ENCODE measurements at places on chromosomes 6 and 20.

- DNase-seq: no peak
Measured at GRCh38 chr6:158388727-158389126, 76.5 kb downstream of the TULP4 start.

GRCh38 chr6:132673376-132674094 is 14.6 kb upstream of the TAAR1 start:
- DNase-seq: no peak

DNA sequence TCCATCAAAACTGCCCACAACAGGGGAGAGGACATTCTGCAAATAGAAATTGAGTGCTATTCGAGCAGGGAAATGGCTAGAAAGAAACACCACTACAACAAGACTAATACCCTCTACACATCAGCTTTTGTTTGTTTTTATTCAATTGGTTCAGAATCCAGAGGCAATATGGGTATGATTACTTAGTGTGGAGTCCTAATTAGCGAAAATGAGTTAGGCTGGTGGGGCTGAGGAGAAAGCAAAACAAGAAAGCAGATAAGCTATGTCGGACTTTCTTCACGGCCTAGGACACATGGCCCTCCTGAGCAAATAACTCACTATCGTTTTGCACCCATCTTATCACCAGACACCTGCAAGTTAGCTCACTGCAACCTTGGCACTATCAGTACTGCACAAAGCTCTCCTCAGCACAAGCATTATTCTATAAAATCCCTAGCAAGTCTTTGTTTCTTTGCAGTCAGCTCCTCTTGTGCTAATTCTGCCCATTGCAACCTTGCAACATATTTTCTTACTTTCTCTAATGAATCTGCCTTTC is 31.3 kb upstream of the SH3BGRL2 start:
- DNase-seq: no peak

DNA sequence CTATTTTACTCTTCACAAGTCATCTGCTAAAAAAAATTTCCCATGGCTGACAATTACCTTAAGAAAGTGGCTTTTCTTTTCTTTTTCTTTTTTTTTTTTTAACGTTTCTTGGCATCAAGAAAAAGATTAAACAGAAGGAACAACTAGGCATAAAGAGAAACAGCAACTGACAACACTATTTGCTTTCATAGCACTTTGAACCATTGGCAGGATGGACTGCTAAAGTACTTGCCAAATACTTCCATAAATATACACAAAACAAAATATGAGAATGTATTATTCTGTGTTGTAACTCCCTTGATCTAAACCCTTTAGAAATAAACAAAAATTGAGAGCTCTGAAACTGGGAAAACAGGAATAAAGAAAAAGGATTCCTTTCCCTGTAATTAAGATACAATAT is 20.0 kb upstream of the PLN start:
- no peak for DNase-seq

- DNase-seq: no peak
Measured at GRCh38 chr6:2953098-2953497, 18.3 kb downstream of the SERPINB6 start.

DNA sequence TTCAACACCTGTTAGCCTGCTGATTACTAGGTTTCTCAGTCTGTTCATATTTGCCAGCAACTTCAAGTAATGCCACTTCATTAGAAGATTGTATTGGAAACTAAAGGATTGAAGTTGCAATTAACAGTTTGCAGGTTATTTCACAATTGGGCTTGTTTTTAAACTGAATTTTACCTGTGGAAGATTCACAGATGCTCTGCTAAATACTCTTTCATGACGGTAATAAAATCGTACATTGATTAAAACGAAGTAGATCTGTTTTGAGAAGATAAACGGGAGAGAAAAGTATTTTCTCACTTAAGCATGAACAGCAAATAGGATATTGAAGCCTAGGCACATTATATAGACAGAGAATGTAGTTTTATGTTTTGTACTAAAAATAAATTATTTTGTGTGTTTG is 1.6 kb downstream of the RNF182 start:
- DNase-seq: no peak

DNA sequence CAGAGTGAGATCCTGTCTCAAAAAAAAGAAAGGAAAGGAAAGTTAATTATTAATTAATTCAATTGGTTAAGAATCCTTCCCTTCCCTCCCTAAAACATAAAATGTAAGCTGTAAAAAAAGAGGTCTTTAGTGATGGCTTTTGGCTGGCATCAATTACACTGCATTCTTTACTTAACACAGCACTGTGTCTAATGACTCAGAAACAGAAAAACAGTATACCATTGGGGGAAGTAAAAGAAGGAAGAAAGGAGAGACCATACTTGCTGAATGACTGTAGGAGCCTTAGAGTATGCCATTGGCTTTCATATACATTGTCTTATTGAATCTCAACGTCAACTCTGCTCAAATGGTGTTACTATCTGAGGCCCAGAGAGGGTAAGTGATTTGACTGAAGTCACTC is 18.3 kb upstream of the CITED2 start:
- DNase-seq: no peak

DNA sequence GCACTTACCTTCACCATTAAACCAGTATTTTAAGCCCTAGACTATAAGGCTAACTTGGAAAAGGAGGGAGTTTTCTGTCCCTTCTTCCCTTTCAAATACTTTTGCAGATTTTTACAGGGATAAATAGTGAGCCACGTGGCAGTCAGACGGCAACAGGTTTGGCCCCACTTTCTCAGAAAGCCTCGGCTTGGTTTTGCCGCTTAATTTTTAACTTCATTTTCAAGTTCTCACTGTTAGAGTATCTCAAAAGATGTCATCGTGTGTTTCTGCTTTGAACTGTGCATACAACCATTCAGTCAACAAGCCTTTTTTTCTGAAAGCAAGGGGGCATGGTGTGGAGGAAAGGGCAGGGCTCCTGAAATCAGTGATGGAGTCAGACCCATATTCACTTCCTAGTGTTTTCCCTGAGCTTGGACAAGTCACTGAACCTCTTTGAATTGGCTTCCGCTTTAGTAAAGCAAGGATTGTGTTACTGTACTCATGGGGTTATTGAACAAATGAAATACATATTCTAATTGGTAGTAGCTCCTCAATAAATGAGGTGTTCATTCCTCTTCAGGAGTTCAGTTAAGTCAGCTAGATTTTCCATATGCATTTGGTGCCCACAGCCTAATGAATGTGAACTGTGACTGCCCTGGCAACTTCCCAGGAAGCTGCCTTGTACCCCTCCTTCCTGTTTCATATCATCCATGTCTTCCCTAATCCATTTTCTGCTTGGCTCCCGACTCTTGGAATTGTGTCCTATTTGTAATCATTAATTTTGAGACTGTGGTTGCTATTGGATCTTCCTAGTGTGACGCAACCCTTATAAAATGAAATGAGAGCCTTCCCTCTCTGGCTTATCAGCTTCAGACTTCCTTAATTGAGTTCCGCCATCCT is at the start of gene SLC17A2:
Gene SLC17A2, minus strand, starts transcription at position 160 of the 879 bp plus-strand sequence. CDS start 4,895 bp downstream, outside the sequence.
- DNase-seq: no peak

DNA sequence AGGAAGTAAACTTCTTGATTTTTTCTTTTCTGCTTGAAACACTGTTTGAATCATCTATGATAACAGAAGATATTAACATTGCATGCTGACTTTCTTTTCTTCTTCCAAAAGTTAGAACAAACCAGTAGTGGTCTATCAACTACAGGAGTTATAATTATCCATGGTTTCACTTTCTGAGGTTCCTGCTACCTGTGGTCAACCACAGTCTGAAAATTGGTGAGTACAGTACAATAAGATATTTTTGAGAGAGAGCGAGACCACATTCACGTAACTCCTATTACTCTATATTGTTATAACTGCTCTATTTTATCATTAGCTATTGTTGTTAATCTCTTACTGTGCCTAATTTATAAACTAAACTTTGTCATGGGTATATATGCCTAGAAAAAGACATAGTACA is 86.1 kb downstream of the MAP7 start:
- DNase-seq: no peak

GRCh38 chr6:61558796-61559195 is 727.2 kb downstream of the KHDRBS2 start:
- no peak for DNase-seq

DNA sequence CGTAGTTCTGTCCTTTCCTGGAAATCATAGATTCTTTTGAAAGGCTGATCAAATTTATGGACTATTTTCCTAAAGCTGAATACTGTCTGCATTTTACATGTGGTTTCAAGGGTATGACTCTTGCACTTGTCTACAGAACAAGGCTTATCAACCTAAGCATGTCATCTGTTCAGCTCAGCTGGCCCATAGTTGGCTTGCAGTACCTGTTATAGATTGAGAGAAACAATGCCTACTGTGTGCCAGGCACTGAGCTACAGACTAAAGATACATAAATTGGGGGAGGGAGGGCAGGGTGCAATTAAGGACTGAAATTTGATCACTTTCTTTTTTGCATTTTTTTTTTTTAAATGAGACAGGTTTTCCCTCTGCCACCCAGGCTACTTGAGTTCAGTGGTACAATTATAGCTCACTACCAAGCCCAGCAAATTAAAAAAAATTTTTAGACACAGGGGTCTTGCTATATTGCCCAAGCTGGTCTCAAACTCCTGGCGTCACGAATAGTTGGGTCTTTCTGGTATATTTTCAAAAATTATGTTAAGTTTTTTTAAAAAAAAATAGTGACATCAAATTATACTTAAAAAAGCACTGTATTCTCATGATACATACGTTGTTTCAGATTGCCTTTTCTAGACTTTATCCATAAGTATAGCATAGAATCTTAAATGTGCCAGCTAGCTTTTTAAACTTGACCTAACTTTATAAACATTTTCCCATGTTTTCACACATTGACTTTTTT is 52.2 kb downstream of the RREB1 start:
- DNase-seq: no peak

DNA sequence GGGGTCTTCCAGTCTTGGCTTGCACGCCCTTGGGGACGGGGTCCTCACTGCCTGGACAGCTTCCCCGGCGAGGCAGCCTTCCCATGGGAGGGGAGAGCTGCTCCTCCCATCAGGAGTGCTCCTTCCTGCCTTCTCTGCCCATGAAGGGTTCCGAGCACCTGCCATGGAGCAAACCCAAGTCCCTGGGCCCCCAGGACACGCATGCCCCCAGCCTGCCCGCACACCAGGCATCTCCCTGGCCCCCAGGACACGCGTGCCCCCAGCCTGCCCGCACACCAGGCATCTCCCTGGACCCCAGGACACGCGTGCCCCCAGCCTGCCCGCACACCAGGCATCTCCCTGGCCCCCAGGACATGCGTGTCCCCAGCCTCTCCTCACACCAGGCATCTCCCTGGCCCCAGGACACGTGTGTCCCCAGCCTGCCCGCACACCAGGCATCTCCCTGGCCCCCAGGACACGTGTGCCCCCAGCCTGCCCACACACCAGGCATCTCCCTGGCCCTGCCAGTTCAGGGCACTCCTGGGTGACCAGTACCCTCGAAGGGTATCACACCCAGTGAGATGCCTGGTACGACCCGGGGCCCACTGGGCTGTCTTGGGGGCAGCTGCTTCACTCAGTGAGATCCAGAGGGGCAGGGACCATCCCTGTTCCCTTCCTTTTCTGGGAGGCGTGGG is 21.7 kb downstream of the COL20A1 start:
- no peak for DNase-seq

- DNase-seq: no peak
Measured at GRCh38 chr6:659716-660581, 3.0 kb upstream of the HUS1B start.

DNA sequence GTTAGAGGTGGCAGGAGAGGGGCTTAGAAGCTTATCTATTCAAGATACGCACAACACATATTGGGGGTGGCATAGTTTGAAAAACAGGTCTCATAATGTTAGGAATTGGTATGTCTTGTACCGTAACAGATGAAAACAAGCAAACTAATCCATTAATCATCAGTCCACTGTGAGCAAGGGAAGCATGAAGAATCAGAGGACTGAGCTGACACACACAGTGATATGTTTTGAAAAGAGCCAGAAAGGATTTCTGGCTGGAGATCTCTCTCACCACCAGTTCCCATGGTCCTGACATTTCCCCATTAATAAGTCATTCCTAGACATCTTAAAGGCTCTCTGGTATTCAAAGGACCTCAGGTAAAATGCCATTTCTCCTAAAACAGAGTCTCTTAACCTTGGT is 158.8 kb upstream of the PHACTR1 start:
- DNase-seq: no peak

GRCh38 chr6:133939778-133940667 is 13.0 kb upstream of the TBPL1 start:
- DNase-seq: no peak

DNA sequence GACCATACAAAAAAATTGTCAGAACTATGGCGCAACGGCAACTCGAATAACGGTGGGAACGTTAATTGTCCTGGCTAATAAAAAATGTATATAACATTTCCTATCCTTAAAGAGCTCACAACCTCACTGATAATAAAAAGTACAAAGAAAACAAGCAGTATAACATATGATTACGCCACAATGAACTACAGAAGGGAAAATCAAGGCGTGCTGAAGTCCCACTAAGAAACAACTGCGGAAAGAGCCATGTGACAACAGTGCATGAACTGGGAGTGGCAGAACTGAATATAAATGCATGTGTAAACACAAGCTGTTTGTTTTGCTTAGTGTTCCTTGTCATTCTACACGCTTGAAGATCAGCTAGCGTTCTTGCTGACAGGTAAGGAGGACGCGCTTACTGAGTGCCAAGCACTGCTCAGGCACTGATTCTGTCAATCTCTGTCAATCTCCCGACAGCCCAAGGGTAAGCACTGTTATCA is 466 bp upstream of the PSMB1 start:
- no peak for DNase-seq

GRCh38 chr6:2655844-2656433 is 94.8 kb downstream of the MYLK4 start:
- no peak for DNase-seq

- no peak for DNase-seq
Measured at GRCh38 chr20:64009811-64010387, 26.1 kb upstream of the C20orf204 start.

- no peak for DNase-seq
Measured at GRCh38 chr6:145948878-145949613, 15.1 kb downstream of the SHPRH start.

- DNase-seq: no peak
Measured at GRCh38 chr6:156925718-156926607, 148.8 kb downstream of the ARID1B start.

- DNase-seq: no peak
Measured at GRCh38 chr20:53321596-53321995, 272.0 kb downstream of the ZNF217 start.

DNA sequence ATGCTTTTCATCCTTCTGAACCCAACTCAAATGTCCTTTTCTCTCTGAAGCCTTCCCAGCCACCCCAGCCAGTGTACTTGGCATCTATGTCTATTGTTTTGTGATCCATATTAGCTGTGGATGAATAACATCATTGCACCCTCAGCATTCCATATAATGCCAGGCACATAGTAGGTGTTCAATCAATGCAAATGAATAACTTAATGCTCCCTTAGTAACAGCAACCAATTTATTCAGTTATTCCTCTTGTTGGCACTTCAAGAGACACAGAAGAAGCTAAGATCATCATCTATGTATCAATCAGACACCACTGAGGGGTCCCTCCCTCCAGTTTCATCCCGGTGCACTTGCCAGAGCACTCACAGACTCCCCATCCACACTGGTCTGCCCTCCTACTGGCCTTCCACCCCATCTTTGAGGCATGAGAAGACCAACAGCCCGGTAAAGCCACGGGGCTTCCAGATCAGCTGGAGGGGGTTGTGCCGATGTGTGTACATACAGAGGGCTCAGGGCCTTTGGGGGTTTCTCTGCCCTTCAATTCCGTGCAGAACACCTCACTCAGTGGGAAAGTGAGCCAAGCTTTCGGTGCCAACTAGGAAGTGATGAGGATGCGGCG is 2.4 kb upstream of the TAF8 start:
- no peak for DNase-seq
